SK-N-SH (cell line): ENCODE measurements at places on chromosomes 7 and 10.

DNA sequence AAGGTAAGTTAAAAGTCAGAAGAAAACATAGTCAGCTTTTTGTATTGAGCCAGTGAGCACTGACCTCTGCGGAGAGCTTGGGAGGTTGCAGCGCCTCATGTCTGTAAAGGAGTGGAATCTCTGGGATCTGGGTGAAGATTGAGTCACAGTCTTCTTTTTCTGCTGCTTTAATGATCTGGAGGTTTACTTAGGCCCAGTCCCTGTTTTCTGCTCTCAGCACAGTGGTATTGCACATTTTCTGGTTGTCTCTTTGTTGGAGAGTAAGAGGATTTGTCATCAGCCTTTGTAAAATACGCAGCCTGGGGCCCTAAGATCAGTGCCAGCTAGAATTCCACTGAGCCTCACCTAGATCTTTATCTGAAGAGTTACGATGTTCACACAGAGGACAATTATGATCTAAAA, 58.3 kb upstream of the GJD4 start:
- no peak for DNase-seq

DNA sequence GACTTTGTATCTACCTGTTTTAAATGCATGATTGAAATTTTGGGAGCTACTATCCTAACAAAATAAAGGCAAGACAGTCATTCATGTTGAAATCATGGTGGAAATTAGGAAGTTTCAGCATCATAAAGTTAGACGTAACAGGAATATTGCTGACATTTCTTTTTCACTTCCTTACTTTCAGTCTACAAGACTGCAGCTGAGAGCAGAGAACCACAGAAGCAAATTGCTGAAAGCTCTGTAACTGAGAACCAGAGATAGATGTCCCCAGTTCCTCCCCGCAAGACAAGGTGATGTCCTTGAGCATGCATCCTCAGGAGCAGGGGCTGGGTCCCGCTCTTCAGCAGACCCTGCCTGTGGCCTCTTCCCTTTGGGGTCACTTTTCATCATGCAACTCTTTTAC, 466.3 kb upstream of the POM121L12 start:
- DNase-seq = no peak

GRCh38 chr10:43962346-43963191, 313.9 kb upstream of the ZNF32 start:
- DNase-seq = no peak

DNA sequence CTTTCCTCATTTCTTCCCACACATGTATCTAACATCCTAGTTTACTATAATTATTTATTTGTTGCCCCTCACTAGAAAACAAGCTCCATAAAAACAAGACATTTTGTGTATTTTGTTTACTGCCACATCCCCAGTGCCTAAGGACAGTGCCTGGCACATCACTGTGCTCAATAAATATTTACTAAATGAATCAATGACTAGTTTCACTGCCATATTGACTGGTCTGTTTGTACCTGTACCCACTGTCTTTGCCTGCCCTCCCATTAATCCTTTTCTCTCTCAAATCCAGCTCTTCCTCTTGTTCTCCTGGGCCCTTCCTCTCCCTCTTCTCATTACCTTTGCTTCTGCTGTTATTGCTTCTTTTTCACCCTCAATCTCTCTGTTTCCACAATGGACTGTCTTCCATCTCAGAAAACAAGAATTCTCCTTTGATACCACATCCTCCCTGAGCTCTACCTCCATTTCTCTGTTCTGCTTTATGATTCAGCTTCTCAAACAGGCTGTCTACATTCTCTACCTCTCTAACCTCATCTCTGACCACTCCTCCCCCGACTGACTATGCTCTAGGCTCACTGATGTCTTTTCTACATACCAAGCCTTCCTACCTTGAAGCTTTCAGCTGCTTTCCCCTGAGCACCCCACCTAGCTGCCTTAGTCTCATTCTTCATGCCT, 8.3 kb upstream of the FAM133B start:
- no peak for DNase-seq

DNA sequence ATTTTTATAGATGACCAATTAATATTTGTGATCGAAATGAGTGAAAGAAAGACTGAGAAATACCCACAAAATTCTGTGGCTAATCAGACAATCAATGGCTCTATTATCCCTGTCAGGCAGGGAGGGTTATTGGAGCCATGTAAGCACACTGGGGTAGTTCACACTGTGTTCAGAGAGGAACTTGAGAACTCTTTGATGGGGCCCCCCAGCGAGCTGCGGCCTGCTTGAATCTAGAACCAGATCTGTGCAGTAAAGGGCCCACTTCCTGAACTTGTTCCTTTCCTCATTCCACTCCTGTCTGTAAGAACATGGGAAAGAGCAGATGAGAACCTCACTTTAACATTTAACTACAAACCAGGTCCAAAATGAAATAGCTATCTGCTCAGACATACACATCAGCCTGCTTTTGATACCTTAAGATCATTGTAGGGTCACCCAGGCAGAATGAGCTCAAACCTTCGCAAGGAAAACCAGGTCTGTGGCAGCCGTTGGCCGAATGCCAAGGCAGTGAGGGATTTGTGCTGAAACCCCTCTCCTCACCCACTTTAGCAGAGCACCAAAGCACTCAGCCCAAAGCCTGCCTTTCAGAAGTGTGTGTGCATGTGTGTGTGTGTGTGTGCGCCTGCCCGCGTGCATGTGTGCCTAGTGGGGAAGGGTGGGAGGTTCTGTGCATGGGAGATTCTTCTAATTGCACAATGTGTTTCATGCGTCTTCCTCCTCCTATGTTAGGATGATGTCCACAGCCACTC, 365.6 kb upstream of the MGMT start:
- DNase-seq = peak; percentile 28

GRCh38 chr10:132877473-132877872, 64.9 kb downstream of the CFAP46 start:
- DNase-seq = no peak

DNA sequence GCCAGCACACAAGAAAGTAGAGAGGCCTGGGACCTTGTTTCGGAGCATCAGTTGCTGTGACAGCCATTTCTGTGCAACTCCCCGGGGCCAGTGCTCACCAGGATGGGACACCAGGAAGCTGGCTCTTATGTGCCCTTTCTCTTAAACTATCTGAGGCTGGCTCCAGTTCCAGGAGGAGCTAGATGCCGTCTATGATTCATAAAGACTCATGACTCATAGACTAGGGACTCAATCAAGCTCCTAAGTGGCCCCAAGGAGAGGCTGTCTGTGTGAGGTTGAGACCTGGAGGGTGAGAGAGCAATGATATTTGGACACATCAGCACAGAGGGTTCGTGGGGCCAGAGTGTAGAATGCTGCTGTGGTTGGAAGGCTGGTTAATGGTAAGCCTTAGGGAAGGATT, 580.1 kb downstream of the CCSER2 start:
- DNase-seq = no peak

DNA sequence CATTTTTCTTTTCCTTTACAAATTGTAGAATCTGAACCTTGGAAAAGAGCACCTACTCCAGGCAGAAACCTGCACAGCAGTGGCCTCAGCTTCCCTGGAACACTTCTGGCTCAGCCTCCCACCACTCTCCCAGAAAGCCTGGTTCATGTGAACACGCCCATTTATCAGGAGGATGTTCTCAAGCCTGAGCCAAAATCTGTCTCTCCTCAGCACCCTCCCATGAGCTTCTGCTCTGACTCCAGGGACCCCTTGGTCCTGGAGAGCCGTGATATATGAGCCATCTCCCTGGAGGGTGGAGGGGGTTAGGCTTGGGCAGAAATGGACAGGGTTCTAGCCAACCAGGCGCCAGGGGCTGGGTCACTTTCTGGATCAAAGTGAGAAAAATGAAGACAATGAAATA, 10.1 kb downstream of the GDF2 start:
- DNase-seq = no peak

DNA sequence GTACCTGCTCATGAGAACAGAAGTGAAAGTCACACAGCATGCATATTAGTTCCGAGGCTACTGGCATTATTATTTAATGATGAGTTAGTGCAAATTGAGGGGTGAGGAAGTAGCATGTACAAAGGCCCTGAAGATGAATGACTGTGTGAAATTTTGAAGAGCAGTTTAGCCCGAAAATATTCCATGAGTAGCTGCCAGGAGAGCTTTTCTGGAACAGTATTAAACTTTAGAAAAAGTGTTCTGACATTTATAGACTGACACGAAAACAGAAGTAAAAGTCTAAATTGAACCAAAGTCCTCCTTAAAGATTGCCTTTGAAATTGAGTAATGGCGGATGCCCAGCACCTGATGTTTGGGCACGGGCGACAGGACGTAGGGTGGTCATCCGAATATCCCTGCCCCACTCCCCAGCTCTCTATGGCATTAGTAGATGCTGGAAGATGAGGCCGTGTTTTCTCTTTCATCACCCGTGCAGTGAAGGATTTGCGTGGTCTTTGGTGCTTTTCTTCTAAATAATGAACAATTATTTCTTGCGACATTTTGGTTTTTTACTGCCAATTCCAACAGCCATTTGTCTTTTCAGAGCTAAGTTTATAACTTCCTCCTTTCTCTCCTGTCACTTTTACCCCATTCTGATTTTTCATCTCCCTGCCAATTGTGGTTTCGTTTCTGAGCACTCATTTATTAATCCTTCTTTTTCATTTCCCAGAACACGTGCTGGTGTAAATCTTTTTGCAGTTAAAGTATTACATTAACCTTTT, 192.6 kb downstream of the MGMT start:
- no peak for DNase-seq

GRCh38 chr7:150556521-150557138, 10.6 kb upstream of the GIMAP4 start:
- DNase-seq = no peak

DNA sequence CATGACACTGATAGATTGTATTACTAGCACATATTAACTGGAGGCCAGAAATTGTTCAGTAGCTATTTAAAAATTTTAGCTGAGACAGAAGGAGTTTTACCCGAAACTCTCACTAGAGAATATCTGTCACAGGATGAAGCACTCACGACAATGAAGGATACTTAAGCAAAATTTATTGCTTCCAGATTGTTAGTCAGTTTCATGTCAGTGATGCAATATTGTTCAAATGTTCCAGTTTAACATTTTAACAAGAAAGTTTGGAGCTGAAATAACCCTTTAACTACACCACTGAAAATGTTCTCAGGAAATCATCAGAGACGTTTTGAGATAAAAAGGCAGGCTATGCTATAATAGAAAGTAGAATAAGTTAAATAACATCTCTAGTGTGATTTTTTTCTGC, 15.0 kb upstream of the CADPS2 start:
- no peak for DNase-seq

- DNase-seq = no peak
These were observed 100.7 kb downstream of the ARL4A start for GRCh38 chr7:12788171-12788570.

- DNase-seq = peak; percentile 74
These were observed 25.6 kb downstream of the FAM171A1 start for GRCh38 chr10:15345450-15345849.

GRCh38 chr7:88759230-88760135, at the start of gene ZNF804B:
Gene ZNF804B, plus strand, starts transcription at chr7:88759700. Its CDS starts 277 bp downstream, at chr7:88759977.
- DNase-seq = peak; percentile 82

GRCh38 chr7:29196191-29196590, 1.6 kb downstream of the CHN2 start:
- DNase-seq = no peak

GRCh38 chr7:32941681-32942414, 15.4 kb upstream of the FKBP9 start:
- DNase-seq = no peak

DNA sequence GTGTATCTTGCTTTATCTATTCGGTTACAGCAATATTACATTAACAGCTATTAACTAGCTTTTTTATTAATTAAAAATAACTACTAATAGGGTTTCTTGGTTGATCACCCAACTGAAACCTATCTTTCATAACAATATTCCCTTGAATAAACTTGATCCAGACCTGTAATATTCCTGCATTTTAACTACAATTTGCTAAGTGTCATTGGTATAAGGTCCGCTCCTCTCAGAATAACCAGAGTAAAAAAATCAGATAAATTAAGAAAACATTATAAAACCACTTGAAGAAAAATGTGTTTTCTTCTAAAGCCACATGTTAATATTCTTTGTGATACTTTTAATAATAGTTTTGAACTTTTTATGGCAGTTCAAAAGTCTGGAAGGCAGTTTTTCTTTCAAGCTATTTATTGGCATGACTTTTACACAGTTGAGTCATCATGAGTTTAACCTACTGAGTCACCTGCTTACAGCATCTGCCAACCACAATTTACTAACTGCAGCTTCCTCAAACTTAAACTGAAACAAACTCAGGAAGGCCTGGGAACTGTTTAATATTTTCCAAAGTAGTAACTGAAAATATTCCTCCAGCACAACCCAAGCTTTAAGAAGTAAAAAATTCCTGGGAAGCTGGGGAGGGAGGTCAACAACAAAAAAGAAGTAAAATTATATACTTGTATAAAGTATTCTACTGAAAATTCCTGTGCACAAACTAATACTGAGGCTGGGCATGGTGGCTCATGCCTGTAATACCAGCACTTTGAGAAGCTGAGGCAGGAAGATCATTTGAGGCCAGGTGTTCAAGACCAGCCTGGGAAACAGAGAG, 103.2 kb downstream of the NRBF2 start:
- no peak for DNase-seq

DNA sequence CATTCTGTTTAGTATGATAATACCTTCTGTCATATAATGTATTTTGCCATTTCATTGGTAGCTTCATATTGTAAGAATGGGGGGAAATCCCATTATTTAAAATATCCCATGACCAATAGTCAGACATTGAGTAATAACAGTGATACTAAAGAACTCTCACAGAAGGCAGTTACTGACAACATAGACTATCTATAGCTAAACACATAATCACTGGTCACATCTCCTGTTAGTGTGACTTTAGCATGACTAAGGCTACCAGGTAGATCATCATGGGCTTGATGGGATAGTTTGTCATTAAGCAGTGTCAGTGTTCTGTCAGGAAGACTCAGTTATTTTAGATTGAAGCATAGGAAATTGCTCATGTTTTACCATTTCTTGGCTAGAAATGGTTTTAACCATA, 16.4 kb downstream of the OPN1SW start:
- no peak for DNase-seq

DNA sequence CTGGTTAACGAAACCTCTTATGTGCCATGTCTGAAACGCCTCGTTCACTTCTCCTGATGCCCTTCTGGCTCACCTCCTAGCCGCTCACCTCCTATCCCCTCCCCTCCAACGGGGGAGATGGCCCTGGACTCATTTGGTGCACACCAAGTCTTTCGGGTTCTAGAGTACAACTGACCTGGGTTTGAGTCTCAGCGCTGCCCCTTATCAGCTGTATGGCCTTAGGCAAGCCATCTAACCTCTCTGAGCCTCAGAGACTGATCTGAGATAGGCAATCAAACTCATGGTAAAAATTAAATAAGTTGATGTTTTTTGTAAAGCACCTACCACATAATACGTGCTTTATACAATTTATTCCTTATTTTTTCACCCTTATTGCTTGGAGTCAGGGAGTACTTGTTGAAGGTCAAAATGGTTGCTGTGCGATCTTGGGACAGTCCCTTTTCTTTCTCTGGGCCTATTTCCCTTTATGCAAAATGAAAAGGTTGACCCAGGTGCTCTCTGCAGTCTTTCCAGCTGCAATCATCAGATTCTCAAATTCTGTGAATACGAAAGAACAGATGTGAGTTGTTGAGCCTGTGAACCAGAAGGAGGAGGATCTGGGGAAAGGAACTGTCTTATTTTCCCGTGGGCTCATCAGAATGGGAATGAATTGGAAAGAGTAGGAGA, 31.2 kb upstream of the PLEKHA1 start:
- DNase-seq = no peak
